ENCODE measurements at places on chromosomes 2 and 18. TPM values are rescaled to one million over a fixed set of nuclear protein-coding genes. Genes with fewer than 3 reads are reported as not detected.

DNA sequence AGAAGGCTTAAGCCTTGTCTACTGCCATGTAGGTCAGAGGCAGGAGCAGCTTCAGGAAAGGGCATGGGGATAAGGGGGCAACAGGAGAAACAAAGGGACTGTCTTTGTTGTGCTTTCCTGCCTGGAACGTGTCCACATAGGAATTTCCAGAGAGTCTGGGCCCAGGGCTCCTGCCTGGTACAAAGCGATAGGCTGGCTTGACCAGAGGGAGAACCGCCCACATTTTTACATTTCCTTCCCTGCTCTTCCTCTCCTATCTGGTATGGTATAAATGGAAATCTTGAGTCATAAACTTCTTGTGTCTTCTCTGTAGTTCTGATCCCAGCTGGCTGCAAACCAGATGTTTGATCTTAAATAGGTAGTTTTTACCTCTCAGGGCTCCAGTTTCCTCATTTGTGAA, 414.8 kb downstream of the HRH4 start:
- H3K36me3 ChIP-seq, result no peaks in the 10 kb centered on the region
- no peak overlapping the region for H3K27ac ChIP-seq
- H3K27me3 ChIP-seq, result peaks cover 91% of the 10 kb centered on the region

DNA sequence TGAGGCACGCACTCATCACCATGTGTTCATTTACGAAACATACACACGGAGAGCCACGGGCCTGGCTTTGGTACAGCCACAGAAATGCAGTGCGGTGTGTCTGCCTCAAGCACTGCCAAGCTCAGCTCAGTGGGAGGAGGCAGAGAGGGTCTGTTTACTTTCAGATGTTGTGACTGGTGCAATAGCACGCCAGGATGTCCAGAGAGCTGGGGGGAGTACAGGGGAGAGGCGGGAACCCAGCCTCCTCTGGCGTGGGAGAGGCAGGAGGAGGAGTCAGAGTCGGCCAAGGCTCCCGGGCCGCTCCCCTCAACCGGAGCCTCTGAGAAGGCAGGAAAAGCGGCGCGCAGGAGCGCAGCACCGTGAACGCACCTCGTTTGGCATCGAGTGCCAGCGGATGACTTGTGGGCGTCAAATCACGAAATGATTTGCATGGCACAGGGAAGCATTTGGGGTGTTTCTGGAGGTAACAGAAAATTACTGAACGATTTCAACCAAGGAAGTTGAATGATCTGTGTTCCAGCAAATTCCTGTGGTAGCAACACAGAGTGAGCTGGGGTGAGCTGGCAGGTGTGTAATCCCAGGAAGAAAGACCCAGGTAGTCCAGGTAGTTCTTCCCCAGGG, 143.0 kb downstream of the ZNF516 start:
- H3K4me3 ChIP-seq, result peak overlapping the region; percentile 59
- peak; percentile 61 for DNase-seq
- H3K4me1 ChIP-seq, result peaks cover 33% of the 10 kb centered on the region
- peak overlapping the region; percentile 15 for H3K27ac ChIP-seq

GRCh38 chr2:241323778-241324177, 8.1 kb downstream of the SEPTIN2 start:
- no peaks in the 10 kb centered on the region for H3K27me3 ChIP-seq
- H3K4me1 ChIP-seq, result peaks cover 32% of the 10 kb centered on the region
- peaks cover 52% of the 10 kb centered on the region for H3K36me3 ChIP-seq

DNA sequence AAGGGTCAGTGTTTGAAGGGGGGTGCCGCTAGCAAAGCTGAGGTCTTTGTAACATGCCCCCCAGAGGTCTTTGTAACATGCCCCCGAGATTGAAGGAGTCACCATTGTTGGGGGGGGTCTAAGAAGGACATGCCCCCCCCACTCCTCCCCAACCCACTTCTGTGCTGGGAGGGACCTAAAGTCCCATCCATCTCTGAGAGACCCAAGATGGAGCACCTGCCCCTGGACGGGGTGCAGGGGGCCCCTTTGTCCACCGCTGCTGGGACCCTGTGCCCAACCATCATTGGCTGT, 5.9 kb upstream of the ASIC4 start:
- no peak for DNase-seq
- H3K27me3 ChIP-seq, result peaks cover 44% of the 10 kb centered on the region
- H3K4me1 ChIP-seq, result peaks cover 17% of the 10 kb centered on the region
- H3K4me3 ChIP-seq, result no peak overlapping the region

- H3K4me1 ChIP-seq, result no peaks in the 10 kb centered on the region
- no peak overlapping the region for H3K27ac ChIP-seq
- DNase-seq, result no peak
- no peaks in the 10 kb centered on the region for H3K36me3 ChIP-seq
Measured at GRCh38 chr2:206368484-206368883, 74.8 kb upstream of the ADAM23 start.

- no peaks in the 10 kb centered on the region for H3K27me3 ChIP-seq
- H3K36me3 ChIP-seq, result no peaks in the 10 kb centered on the region
- H3K4me3 ChIP-seq, result no peak overlapping the region
- peaks cover 10% of the 10 kb centered on the region for H3K4me1 ChIP-seq
Measured at GRCh38 chr2:211416373-211416772, 860.0 kb downstream of the CPS1 start.

- H3K4me1 ChIP-seq, result peaks cover 41% of the 10 kb centered on the region
- no peak overlapping the region for H3K4me3 ChIP-seq
- DNase-seq, result no peak
- no peaks in the 10 kb centered on the region for H3K27me3 ChIP-seq
- H3K36me3 ChIP-seq, result peaks cover 25% of the 10 kb centered on the region
Measured at GRCh38 chr2:218734190-218734975, 23.7 kb downstream of the TTLL4 start.

DNA sequence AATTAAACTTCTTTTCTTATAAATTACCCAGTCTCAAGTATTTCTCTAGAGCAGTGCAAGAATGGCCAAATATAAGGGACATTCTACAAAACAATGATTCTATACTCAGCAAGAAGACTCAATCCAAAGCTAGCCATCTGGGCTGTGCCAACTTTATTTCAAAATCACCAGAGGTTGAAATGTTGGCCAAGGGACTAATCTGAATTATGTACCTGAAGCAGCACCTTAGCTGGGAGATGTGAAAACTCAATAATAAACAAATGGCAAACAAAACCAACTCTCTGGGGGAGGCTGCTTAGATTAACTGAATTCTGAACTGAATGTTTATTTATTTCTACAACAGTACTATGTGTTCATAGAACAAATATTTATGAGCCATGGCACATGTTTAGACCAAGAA, 251.3 kb downstream of the RDH14 start:
- no peaks in the 10 kb centered on the region for H3K27me3 ChIP-seq
- no peak for DNase-seq
- peaks cover 13% of the 10 kb centered on the region for H3K4me1 ChIP-seq

DNA sequence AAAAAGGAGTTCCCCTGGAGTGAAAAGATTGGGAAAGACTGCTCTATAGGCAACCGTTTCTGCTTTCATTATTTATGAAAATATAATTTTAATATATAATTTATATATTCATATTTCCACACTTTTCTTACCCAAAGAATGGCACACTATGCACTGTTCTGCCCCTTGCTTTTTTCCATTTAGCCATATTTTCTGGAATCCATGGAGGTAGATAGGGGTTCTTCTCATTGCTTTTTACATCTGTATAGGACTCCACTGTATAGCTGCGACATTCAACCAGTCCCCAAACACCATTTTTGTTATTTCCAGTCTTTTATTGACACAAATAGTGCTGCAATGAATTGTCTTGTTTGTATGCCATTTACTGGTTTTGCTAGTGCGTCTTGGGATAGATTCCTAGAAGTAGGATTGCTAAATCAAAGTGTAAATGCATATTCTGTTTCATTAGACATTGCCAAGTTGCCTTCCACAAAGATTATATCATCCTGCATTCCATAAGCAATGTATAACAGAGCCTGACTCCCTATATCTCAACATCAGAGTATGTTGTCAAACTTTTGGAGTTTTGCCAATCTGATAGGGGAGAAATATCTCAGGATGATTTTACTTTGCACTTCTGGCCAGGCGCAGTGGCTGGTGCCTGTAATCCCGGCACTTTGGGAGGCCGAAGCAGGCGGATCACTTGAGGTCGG, 26.6 kb upstream of the TCF7L1 start:
- no peaks in the 10 kb centered on the region for H3K36me3 ChIP-seq
- H3K27ac ChIP-seq, result no peak overlapping the region
- peaks cover 14% of the 10 kb centered on the region for H3K27me3 ChIP-seq
- H3K4me3 ChIP-seq, result no peak overlapping the region
- H3K4me1 ChIP-seq, result no peaks in the 10 kb centered on the region
- peak; percentile 4 for DNase-seq

DNA sequence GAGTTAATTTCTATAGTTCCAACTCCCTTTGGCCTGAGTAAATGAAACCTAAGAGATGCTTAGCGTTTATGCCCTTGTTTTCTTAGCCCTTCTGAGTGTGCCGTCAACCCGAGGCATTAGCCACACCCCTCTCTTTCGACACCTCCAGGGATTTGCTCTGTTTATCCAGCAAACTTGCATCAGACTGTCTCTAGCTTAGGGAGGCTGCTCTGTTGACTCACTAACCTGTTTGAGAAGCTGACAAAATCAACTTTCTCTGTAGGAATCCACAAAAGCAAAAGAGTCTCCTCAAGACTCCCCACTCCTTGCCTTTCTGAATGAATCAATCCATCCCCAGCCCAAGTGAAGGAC, 317.6 kb downstream of the TNS1 start:
- H3K27me3 ChIP-seq, result no peaks in the 10 kb centered on the region
- peaks cover 24% of the 10 kb centered on the region for H3K4me1 ChIP-seq
- DNase-seq, result peak; percentile 85

DNA sequence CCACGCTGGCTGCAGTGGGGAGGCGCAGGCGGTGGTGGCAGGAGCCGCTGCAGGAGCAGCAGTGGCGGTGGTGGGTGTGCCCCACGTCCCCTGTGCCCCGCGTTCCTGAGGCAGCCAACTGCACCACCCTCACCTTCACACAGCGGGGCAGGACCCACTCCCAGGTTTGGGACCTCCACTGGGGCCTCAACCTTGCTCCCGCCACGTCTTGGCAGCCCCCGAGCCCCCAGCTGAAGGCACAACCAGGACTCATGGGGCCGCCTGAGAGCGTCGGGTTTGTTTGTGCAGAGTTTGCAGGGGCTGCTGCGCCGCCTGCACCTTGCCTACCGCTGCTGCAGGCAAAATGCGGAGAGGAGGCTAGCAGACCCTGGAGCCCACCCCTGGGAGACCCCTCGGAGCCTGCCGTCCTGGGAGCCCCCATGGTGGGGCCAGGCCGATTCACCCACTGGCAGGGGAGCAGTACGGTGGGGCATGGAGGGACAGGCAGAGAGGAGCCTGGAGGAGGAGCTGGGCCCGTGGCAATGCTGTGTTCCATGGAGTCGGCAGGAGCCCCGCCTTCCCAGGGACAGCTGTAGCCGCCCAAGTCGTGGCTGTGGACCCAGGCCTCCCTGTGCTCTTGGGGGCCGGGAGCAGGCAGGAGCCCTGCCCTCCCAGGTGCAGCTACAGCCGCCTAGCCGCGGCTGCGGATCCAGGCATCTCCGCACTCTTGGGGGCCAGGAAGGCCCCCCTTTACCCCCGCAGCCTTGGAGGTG, 14.7 kb upstream of the EML6 start:
- no peaks in the 10 kb centered on the region for H3K4me1 ChIP-seq
- H3K27me3 ChIP-seq, result peaks cover 12% of the 10 kb centered on the region
- DNase-seq, result peak; percentile 54
- peaks cover 14% of the 10 kb centered on the region for H3K36me3 ChIP-seq

- no peak for DNase-seq
- no peaks in the 10 kb centered on the region for H3K36me3 ChIP-seq
- no peak overlapping the region for H3K4me3 ChIP-seq
- peaks cover 78% of the 10 kb centered on the region for H3K27me3 ChIP-seq
- no peaks in the 10 kb centered on the region for H3K4me1 ChIP-seq
Measured at GRCh38 chr2:239669181-239669898, 268.5 kb upstream of the HDAC4 start.

- H3K27me3 ChIP-seq, result no peaks in the 10 kb centered on the region
- no peaks in the 10 kb centered on the region for H3K4me1 ChIP-seq
- H3K27ac ChIP-seq, result no peak overlapping the region
Measured at GRCh38 chr18:69495338-69495737, 94.7 kb downstream of the DOK6 start.

DNA sequence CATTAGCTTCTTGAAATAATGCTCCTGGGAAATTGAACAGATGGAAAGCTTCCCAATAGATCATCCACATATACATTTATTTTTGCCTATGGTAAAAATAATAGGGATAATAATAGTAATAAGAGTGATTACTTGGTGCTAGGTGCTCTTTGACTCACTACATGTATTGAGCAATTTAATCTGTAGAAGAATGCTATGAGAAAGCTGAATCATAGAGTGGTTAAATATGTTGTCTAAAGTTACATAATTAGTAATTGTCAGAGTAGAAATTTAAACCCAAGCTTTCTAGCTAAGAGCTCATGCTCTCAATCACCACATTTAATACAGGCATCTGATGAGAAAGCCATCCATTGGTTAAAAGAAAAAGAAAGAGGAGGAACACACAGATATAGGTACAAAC, 590.5 kb upstream of the SLC8A1 start:
- peaks cover 48% of the 10 kb centered on the region for H3K4me1 ChIP-seq
- no peak overlapping the region for H3K27ac ChIP-seq
- DNase-seq, result no peak
- H3K4me3 ChIP-seq, result no peak overlapping the region
- no peaks in the 10 kb centered on the region for H3K27me3 ChIP-seq

GRCh38 chr2:16037808-16038457, 97.6 kb downstream of the MYCN start:
- peaks cover 22% of the 10 kb centered on the region for H3K27me3 ChIP-seq
- H3K4me3 ChIP-seq, result no peak overlapping the region
- no peak for DNase-seq
- H3K27ac ChIP-seq, result no peak overlapping the region
- no peaks in the 10 kb centered on the region for H3K36me3 ChIP-seq

DNA sequence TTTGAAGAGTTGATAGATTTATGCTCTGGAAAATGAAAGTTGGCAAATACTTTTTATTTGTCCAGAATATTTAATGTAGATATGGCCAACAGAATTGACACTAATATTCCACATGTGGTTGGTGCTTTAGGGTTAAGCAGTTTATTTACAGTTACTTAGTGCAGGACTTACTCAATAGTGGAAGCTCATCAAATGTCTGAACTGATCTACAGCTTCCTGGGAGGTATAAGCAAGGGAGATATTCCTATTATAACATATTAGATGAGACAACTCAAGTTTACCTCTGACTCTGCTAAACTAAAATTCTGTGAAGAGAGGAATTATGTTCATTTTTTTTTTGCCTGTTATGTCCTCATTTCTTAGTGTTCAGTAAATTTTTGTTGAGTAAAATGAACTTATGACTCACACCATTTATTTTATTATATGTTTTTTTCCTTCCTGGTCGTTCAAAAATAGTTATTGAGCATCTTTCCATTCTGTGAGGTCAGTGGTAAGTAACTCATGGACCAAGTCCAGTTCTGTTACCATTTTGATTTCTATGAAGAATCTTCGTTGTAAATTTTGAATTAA, 13.6 kb downstream of the ABI2 start:
- no peak for DNase-seq
- H3K36me3 ChIP-seq, result peaks cover 8% of the 10 kb centered on the region
- no peak overlapping the region for H3K27ac ChIP-seq

SRD5A2 gene
- not detected for total RNA-seq

PROKR1 gene
- not detected for total RNA-seq

GKN1 gene
- total RNA-seq, result not detected

UGT1A3 gene
- 6.0 TPM for total RNA-seq

ABCG8 gene
- 1.6 TPM for total RNA-seq

ABCA12 gene
- total RNA-seq, result 4.8 TPM

CROCC2 gene
- not detected for total RNA-seq

OTX1 gene
- 7.1 TPM for total RNA-seq
